ENCODE measurements at places on chromosomes 11 and 22. TPM values are rescaled to one million over a fixed set of nuclear protein-coding genes. Genes with fewer than 3 reads are reported as not detected.
A peak's percentile ranks its signal among the peaks of the same experiment; 100 is the strongest.

- H3K27ac ChIP-seq: no peak overlapping the region
- H3K4me3 ChIP-seq: no peak overlapping the region
- no peak for DNase-seq
Measured at GRCh38 chr22:25098445-25099081, 101.1 kb upstream of the CRYBB3 start.

DNA sequence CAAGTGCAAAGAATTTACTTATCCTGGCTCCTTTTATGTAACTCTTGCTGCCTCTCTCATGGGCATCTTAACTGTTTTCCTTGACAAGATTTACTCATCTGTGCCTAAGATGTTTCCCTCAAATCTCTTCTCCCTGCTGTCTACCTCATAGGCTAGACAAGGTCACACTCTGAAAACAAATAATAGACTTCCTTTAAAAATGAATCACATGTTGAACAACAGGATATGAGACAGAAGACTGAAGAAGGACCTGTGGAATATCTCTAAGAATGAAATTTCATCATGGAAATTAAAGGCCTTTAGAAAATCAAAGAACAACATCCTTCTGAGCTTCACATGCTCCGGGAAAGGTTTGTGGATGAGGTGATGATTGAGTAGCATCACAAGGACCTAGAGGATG, 6.0 kb upstream of the SCGB2A2 start:
- H3K4me1 ChIP-seq: no peaks in the 10 kb centered on the region
- no peaks in the 10 kb centered on the region for H3K27me3 ChIP-seq
- H3K36me3 ChIP-seq: no peaks in the 10 kb centered on the region

The KIRREL3 gene
- total RNA-seq: not detected

The TUBA8 gene
- 0.58 TPM for total RNA-seq

GRCh38 chr11:130246738-130247137, 68.0 kb downstream of the ZBTB44 start:
- no peak for DNase-seq
- H3K4me1 ChIP-seq: peaks cover 14% of the 10 kb centered on the region
- no peak overlapping the region for H3K27ac ChIP-seq
- H3K4me3 ChIP-seq: no peak overlapping the region
- no peaks in the 10 kb centered on the region for H3K27me3 ChIP-seq

- peaks cover 5% of the 10 kb centered on the region for H3K36me3 ChIP-seq
- no peaks in the 10 kb centered on the region for H3K27me3 ChIP-seq
- H3K4me3 ChIP-seq: peak overlapping the region; percentile 45
- no peak for DNase-seq
Measured at GRCh38 chr11:2398664-2399355, 1.7 kb upstream of the TSSC4 start.

The FADD gene
- total RNA-seq: 11.2 TPM

The SAMM50 gene
- 22.7 TPM for total RNA-seq

GRCh38 chr11:70547821-70548670, 149.7 kb downstream of the CTTN start:
- no peaks in the 10 kb centered on the region for H3K4me1 ChIP-seq
- no peaks in the 10 kb centered on the region for H3K36me3 ChIP-seq
- no peaks in the 10 kb centered on the region for H3K27me3 ChIP-seq

DNA sequence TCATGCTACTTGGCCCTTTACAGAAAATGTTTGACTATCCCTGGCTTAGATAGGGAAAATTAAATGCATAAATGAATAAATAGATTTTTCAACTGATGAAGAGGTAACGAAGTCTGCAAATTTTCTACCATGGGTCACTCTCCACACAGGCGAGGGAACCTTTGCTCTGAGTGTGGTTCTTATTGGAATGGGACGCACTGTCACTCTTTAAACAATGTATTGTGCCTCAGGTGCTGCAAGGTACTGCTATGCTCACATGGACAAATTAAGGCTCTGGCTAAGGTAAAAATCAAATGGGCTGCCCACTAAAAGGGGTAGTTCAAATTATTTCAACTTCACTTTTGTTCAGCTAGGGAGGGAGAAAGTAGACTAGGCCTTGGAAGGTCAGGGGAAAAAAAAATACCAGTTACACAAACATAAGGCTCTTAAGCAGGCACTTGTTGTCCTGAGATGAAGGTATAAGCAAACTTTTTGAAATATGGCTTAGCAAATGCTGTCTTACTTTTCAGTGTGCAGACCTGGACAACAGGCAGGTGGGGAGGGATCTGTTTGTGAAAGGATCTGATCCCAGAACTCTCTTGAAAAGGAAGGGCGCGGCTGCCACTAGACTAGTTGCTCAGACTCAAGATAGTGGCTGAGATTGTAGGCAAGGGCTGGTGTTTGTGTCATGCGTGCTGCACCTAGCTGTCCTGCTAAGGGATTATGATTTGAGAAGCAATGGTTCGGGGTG, 99.5 kb downstream of the ADAMTS15 start:
- H3K36me3 ChIP-seq: no peaks in the 10 kb centered on the region
- no peaks in the 10 kb centered on the region for H3K27me3 ChIP-seq
- no peak overlapping the region for H3K27ac ChIP-seq
- DNase-seq: no peak
- H3K4me3 ChIP-seq: no peak overlapping the region
- no peaks in the 10 kb centered on the region for H3K4me1 ChIP-seq

DNA sequence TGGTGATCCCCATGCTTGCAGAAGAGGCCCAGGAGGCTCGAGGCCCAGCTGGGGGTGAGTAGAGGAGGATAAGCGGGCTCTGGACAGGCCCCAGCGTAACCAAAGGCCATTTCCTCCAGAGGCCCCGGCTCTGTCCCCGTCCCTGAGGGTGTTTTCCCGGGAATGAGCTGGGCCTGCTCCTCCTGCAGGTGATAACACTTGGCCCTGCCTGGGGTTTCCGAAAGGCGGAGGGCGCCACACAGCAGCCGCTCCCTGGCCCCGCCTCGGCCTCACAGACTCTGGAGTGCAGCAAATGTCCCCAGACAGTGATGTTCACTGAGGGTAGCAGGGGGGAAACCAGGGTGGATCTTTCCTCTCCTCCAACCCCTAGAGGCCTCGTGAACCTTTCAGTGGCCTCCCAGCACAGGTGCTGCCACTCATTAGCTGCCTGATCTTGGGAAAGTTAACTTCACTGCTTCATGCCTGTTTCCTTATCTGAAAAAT, 10.5 kb upstream of the MGAT3 start:
- H3K27ac ChIP-seq: no peak overlapping the region
- H3K36me3 ChIP-seq: no peaks in the 10 kb centered on the region
- no peaks in the 10 kb centered on the region for H3K4me1 ChIP-seq
- H3K4me3 ChIP-seq: no peak overlapping the region

The MYRF gene
- total RNA-seq: 7.6 TPM

- DNase-seq: no peak
Measured at GRCh38 chr11:15662285-15662684, 547.6 kb downstream of the INSC start.

DNA sequence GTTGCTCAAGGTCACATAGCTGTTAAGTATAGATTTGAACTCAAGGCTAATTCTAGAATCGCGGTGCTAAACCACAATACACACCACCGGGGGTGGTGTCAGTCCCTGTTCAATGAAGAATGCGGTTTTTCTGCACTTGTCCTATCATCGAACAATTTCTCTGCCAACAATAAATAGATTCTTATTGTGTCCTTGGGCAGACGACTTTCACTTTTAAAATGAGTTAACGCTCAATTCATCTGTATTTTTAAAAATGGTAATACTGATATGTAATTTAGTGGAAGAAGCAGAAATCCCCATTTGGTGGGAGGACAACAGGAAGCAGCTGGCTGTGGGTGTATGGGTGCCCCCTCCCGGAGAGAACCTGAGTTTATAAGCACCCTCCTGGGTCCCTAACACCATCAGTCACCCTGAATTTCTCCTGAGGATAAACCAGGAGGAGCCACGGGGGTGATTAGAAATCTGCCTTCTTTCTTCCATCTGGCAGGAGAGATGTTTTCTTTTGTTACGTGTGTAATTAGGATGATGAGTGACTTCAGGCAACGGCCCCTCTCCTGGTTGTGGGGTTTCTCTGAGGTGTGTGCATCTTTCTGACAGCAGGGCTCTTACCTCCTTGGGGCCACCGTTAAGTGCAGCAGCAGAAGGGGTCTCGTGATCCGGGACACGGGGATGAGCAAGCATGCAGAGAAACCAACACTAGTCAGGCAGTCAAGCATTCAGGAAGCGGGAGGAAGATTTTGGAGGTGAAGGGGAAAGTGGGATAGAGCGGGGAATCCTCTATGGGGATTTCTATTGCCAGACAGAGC, 87.7 kb downstream of the GRAMD1B start:
- no peaks in the 10 kb centered on the region for H3K27me3 ChIP-seq
- DNase-seq: no peak

DNA sequence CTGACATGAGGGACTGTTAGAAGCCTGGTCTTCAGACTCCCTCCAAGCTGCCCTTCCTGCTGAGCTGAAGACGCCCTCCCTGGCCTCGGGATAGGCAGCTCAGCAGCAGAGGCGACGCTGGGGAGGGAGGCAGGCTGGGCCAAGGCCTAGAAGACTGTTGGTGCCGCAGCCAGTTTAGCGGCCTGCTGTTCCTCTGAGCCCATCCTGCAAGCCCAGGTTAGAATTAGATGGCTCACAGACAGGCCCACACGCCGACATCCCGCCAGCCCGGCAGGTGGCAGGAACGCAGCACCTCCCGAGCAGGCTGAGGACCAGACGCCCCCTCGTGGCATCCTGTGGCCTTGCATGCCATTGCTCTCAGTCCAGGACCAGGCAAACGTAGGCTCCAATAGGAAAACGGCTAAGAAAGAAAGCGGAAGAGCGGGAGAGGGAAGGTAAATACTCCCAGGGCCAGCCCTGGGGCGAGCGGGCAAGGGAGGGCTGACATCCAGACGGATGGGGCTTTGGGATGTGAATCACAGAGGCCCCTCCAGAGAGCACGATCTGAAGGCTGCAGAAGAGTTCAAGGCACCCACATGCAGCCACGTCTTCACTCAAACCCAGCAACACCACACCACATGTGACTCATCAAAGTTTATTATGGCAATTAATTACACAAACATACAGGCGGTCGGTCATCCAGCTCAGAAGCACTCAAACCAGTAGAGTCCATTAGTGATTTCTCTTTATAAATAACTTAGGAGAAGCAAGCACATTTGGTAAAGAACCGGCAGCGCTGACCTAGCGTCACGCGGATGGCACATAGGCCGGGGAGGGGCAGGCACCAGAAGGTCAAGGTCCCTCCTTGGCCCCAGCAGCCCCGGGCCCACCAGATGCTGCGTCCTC, 27.6 kb downstream of the CD5 start:
- H3K27ac ChIP-seq: no peak overlapping the region
- peak; percentile 89 for DNase-seq
- no peaks in the 10 kb centered on the region for H3K27me3 ChIP-seq
- H3K4me1 ChIP-seq: no peaks in the 10 kb centered on the region
